ENCODE measurements at places on chromosomes 7 and 10. TPM values are rescaled to one million over a fixed set of nuclear protein-coding genes. Genes with fewer than 3 reads are reported as not detected.

DNA sequence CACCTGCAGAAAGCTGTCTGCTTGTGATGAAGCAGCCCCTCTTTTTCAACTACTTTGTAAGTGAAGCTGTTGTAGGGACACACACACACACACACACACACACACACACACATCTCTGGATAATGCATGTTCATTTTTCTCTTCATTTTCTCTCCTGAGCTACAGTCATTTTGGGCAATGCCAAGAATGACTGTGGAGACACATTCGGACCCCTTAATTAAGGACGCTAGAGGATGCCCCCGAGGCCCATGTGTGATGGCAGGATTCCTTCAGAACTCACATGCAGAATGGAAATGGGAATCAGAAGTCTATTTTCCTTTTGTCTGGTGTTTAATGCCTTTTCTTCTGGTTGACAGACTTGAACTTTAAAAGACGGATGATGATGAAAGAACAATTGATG lies 56.6 kb downstream of the CLRN3 start:
- H3K4me1 ChIP-seq: no peaks in the 10 kb centered on the region
- H3K27ac ChIP-seq: no peak overlapping the region
- no peak for DNase-seq
- no peak overlapping the region for H3K4me3 ChIP-seq
- no peaks in the 10 kb centered on the region for H3K36me3 ChIP-seq
- H3K27me3 ChIP-seq: no peaks in the 10 kb centered on the region

DNA sequence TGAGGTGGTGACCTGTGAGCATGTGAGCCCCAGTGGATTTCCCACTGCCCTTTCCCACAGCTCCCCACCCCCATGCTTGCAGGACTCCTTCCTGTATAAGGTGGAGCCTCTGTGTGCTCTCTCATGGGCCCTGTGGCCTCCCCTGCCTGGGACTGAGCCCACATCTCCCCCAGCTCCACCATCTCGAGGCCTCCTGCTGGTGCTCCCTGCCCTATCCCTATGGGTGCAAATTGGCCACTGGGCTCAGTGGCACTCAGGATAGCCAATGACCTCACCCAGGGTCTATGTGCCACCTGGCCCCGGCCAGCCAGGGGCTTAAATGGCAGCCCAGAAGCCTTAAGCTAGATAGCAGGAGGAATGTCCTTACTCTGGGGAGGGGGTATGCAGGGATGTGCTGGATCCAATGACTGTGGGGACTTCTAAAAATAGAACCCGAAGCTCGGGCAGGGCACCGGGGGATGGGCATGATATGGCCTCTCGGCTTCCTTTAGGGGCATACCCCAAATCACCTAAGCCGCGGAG lies 2.0 kb downstream of the LDB3 start:
- no peak overlapping the region for H3K4me3 ChIP-seq
- no peak for DNase-seq
- no peak overlapping the region for H3K27ac ChIP-seq
- no peaks in the 10 kb centered on the region for H3K36me3 ChIP-seq
- H3K27me3 ChIP-seq: no peaks in the 10 kb centered on the region

DNA sequence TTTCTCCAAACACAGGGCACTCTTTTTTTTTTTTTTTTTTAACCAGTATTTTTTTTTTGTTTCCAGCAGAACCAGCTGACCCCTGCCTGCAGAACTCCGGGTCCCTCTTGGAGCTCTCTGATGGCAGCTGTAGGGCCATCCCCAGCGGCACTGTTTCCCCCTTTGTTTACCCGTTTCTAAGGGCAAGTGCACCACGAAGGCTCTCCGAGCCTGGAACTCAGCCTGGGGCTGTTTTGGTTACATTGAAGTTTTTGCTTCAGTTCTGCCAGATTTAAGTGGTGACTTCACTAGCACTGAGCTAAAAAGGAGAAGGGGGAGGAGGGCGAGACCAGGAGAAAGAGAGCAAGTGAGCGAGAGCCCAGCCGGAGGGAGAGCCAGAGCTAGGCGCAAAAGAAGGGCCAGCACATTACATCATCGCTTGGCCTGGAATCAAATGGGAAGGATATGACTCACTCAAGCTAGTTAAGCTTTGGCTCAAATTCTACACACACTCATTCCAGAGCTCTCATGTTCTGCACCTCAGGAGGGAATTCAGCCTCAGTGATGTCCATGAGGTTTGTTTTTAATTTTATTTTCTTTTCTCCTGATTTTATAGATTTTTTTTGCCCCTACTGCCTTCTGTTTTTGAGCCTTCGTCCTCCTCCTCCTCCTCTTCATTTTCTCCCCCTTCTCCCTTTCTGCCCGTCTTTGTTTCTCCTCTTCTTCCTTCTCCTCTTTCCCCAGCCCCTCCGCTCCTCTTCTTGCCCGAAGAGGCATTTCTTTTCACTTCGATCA lies 272.3 kb downstream of the TRIL start:
- H3K36me3 ChIP-seq: no peaks in the 10 kb centered on the region
- peak overlapping the region; percentile 96 for H3K27ac ChIP-seq
- peaks cover 25% of the 10 kb centered on the region for H3K4me1 ChIP-seq
- H3K4me3 ChIP-seq: peak overlapping the region; percentile 66

GRCh38 chr10:1632141-1632540 lies 105.2 kb downstream of the ADARB2 start:
- no peaks in the 10 kb centered on the region for H3K4me1 ChIP-seq
- no peaks in the 10 kb centered on the region for H3K36me3 ChIP-seq
- H3K27me3 ChIP-seq: no peaks in the 10 kb centered on the region
- DNase-seq: no peak

DNA sequence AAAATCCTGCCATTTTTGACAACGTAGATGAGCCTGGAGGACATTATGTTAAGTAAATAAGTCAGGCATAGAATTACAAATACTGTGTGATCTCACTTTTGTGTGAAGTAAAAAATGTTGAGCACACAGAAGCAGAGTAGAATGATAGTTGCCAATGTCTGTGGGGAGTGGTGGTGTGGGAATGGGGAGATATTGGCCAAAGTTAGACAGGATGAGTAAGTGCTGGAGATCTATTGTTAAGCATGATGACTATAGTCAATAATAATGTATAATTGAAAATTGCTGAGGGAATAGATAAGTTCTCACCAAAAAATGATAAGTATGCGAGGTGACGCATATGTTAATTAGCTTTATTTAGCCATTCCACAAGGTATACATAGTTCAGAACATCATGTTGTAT lies 92.0 kb downstream of the GPR85 start:
- H3K4me3 ChIP-seq: no peak overlapping the region
- H3K36me3 ChIP-seq: no peaks in the 10 kb centered on the region
- peaks cover 12% of the 10 kb centered on the region for H3K4me1 ChIP-seq
- H3K27ac ChIP-seq: no peak overlapping the region
- H3K27me3 ChIP-seq: no peaks in the 10 kb centered on the region
- DNase-seq: no peak

DNA sequence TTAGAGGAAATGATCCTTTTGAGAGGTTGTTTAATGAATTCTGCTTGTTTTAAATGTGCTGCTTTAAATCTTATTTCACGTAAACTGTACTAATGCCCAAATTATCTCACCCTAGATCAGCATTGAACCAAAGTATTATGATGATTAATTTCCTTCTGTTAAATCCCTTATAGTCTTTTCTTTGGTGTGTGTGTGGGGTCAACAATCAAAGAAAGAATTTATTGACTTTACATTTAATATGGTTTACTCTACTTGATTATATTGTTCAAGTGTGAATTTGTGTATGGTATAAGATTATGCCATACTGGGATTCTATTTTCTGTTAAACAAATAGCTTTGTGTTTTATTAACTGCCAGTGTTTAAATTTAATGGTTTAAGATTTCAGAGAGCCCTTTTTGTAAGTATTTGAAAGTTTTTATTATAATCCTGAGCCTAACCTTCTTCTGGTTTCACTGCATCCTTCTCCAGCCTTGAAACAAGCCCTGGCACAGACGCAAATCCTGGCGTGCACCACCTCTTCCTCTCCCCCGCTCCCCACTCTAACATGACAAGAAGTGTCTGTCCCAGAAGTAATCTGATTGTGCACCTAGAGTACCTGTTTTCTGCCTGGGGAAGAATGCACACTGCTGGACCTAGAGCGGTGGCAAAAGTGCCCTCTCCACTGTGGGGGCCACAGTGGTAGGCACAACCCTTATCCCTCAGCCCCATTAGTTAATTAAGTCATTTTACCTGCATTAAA lies 70.6 kb downstream of the KAT6B start:
- DNase-seq: no peak
- no peaks in the 10 kb centered on the region for H3K36me3 ChIP-seq
- H3K27ac ChIP-seq: no peak overlapping the region

DNA sequence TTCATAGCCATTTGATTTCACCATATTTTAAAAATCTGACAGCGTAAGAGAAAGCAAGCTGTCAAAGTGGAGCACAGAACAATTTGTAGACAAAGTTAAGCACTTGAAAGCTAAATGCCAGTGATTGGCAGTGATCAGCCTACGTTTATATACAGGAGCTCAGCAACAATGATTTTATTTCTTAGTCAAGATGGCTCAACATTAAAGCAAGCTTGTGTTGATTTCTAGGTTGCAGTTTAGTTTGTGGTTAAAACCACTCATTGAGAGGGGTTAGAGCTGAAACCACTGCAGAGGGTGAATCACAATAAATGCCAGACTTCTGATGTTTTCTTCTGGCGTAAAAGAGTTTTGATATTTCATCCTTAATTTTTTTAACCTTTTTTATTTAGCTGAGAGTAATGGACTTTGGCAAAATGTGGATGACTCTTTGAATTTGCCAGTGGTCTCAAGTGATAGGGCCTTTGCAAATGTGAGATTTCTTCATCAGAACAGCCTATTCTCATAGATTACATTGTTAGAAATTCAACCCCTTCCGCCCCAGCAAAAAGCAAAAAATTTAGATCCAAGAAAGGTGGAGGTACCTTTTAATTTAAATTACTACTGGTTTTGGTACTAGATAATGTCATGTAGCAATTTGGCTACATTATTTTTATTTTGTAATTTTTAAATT lies 73.8 kb downstream of the SHOC2 start:
- no peaks in the 10 kb centered on the region for H3K27me3 ChIP-seq
- no peak overlapping the region for H3K27ac ChIP-seq
- peak; percentile 28 for DNase-seq
- H3K4me3 ChIP-seq: no peak overlapping the region
- no peaks in the 10 kb centered on the region for H3K36me3 ChIP-seq

DNA sequence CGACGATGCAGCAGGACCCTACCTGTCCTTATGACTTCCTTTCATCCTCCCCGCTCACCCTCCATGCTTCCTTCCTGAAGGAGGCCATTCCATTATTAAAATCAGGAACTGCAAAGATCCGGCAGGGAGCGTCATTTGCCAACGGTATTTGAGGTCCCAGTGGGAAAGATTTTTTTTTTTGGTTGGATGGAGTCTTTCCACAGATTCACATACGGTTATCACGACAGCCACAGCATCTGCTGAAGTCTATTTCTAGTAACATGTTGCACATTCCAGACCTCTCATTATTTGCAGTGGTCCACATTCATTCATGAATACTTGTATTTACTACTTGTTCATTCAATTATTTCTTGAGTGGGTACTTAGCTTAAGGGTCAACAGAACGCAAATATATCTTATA lies 94.7 kb upstream of the LYZL2 start:
- no peak overlapping the region for H3K4me3 ChIP-seq
- no peak overlapping the region for H3K27ac ChIP-seq
- H3K27me3 ChIP-seq: no peaks in the 10 kb centered on the region

LEP gene
- total RNA-seq: not detected

SUN3 gene
- not detected for total RNA-seq

DNA sequence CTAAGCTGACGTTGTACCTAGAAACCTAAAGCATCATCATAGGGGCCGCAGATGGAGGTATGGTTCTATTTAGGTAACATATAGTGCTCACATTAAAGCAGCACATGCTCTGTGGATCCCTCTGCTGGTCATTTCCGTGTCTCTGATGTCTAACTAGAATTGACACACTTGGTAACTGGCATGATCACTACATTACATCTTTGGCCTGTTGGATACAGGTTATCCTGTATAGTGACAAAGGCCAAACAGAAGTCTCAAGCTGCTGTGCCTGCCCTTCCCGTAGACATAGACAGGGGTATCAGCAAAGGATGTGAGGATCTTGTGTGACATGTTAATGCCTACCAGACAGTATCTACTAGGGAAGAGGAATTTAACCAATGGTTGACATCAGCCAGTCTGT lies 51.2 kb downstream of the KIF5B start:
- peaks cover 29% of the 10 kb centered on the region for H3K36me3 ChIP-seq
- peak; percentile 73 for DNase-seq
- no peak overlapping the region for H3K4me3 ChIP-seq
- 0 out of 2 replicates have a peak, but pooled peaks cover 2% of the 10 kb centered on the region for H3K4me1 ChIP-seq
- no peaks in the 10 kb centered on the region for H3K27me3 ChIP-seq

GRCh38 chr10:88401671-88402347 lies 181.3 kb downstream of the RNLS start:
- no peak overlapping the region for H3K27ac ChIP-seq
- DNase-seq: no peak
- H3K4me1 ChIP-seq: no peaks in the 10 kb centered on the region
- H3K36me3 ChIP-seq: no peaks in the 10 kb centered on the region
- no peaks in the 10 kb centered on the region for H3K27me3 ChIP-seq

CTAGE4 gene
- total RNA-seq: not detected

DNA sequence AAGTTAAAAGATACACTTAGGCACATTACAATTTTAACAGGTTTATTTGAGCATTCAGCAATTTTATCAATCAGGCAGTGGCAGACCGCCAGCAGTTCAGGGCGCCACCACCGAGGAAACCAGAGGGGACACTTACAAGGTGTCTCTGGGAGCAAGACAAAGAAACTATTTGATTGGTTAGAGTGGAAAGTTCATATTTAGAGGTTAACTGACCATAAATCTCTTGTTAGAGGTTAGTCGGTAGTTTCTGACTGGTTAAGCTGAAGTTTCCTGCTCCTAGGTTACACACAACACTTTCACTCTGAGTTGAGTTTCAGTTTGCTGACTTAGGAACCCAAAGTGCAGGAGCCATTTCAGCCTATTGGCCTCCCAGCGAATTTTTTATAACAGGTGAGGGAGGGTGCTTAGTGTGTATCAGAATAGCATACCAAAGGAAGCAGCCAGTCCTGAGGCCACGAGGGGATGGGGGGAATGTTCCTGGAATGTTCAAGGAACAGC lies 10.8 kb upstream of the PVRIG start:
- peaks cover 8% of the 10 kb centered on the region for H3K4me1 ChIP-seq
- no peak for DNase-seq
- no peak overlapping the region for H3K4me3 ChIP-seq
- H3K36me3 ChIP-seq: no peaks in the 10 kb centered on the region
- no peaks in the 10 kb centered on the region for H3K27me3 ChIP-seq
- H3K27ac ChIP-seq: no peak overlapping the region

DNA sequence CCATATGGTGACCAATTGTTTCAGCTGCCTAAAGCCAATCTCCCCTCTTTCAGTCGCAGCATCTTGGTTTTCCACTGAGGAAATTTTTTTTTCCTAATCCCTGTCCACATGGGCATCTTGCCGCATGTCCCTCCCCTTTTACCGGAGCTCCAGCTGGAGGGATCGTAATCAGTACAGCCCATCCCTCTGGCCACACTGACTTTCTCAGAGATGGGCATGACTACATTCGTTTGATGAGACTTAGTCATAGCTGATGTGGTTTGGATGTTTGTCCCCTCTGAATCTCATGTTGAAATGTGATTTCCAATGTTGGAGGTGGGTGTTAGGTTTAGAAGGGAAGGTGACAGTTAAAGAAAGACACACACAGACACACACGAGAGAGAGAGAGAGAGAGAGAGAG lies 186.8 kb upstream of the CXCL12 start:
- no peak for DNase-seq
- no peaks in the 10 kb centered on the region for H3K4me1 ChIP-seq
- no peaks in the 10 kb centered on the region for H3K36me3 ChIP-seq
- H3K27me3 ChIP-seq: no peaks in the 10 kb centered on the region
- no peak overlapping the region for H3K4me3 ChIP-seq
- no peak overlapping the region for H3K27ac ChIP-seq
